ENCODE measurements at places on chromosomes 11 and 22.

DNA sequence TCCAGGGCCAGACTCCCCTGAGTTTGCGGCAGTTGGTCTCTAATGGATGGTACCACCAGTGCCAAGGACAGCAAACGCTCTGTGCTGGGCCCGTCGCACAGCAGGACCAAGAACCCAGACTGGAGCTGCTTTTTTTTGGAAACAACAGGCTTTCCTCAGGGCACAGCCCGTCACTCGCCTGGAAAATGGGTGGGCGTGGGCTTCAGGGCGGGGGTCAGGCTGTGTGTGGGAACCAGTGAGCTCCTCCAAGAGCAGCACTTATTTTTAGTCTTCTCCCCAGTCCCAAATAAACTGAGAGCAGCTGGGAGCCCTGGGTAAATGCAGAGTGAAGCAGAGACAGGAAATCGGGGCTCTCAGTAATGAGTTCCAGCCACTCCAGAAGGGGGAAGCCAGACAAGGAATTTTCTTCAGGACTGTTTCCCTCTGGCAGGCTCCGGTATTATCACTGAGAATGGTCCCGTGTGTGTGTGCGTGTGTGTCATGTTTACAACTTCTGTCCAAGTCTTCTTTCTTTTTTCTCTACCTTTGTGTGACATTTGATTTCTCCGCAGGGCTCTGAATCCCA lies 63.0 kb downstream of the PPFIBP2 start:
- no peak for DNase-seq

DNA sequence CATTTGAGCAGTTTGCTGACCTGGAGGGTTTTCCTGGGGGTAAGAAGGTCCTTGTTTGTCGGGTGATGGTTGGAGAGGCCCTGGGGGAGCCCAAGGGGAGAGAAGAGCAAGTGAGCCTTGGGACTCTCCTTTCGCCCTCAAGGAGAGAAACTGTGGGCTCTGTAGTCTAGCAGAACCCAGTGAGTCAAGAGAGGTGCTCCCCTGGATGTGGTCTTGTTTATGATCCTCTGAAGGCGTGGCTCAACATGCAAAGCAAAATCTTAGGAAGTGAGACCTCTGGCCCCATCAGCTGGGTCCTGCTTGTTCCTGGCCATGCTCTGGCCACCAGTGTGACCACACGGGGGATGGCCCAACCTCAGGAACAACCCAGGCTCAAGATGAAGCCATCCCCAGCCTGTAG lies 66.5 kb upstream of the ALX4 start:
- no peak for DNase-seq

GRCh38 chr22:30535182-30535581 lies 11.4 kb downstream of the SEC14L6 start:
- DNase-seq: no peak

DNA sequence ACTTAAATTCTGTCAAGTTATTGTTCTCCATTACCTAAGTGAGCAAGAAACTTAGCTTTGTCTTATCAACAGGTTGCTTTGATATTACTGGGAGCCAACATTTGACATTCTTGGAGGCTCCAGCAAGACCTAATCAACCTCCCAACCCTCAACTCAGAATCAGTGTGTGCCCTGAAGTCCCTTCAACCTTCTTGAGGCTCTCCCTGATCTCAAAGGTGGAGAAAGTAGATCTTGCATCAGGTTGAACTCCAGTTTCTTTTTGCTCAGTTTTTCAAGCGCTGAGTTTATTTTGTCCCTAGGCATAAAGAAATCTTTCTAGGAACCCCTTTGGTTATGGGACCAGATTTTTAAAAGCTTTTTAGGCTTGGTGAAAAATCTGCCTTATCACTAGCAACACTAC lies 1.4 kb downstream of the FAM111A start:
- DNase-seq: no peak

- DNase-seq: no peak
Observed at GRCh38 chr11:893008-893654, 17.5 kb downstream of the CHID1 start.

- no peak for DNase-seq
Observed at GRCh38 chr11:29373725-29374124, 643.1 kb downstream of the KCNA4 start.

- no peak for DNase-seq
Observed at GRCh38 chr11:92969634-92970347, at the start of gene MTNR1B. Gene MTNR1B (plus strand): TSS chr11:92969651. CDS start chr11:92969726, 75 bp downstream.

DNA sequence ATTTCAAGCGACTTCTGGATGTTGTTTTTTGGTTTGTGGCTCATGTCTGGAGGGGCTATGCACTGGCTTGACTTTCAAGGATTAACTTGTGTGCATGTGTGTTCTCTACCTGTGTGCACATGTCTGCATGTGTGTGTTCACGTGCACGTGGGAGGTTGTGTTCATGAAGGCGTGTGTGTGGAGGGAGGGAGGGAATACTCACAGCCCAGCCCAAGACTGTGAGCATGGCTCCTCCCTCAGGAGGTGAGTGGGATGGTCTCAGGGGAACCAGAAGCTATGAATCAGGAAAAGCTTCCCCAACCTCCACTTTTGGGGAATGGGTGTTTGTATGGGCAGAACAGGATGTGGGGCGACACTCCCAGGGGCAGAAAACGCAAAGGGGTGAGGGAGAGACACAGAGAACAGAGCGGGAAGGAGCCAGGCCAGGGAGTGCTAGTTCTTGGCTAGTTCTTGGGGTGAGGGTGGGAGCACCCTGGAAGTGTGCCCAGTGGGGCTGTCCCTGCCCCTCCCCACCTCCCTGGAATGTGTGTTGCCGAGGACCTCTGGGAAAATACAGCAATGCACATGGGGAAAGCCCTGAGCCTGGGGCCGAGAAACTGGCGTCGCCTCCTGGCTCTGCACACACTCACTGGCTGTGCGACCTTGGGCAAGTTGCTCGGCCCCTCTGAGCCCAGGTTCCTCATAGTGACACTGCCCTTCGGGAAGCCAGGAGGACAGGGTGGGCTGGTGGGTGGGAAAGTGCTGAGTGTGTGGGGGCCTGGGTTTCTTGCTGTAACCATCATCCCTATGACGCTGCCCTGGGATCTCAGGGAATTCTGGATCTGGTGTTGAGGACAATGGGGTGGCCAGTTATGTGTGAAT lies 16.9 kb upstream of the ALX4 start:
- DNase-seq: no peak

- no peak for DNase-seq
Observed at GRCh38 chr11:21631991-21632390, 560.9 kb upstream of the ANO5 start.

Measured in effector CD8-positive, alpha-beta T cell (primary cell).